ENCODE measurements at places on chromosomes 7 and 10. TPM values are rescaled to one million over a fixed set of nuclear protein-coding genes. Genes with fewer than 3 reads are reported as not detected.

Gene KDM7A
- 22.3 TPM for total RNA-seq

Gene MUC12
- total RNA-seq: 0.16 TPM

Gene ATE1
- total RNA-seq: 20.3 TPM

Gene SPOCK2
- total RNA-seq: 1.5 TPM

Gene SSMEM1
- not detected for total RNA-seq

Gene SAP25
- 0.32 TPM for total RNA-seq

Gene MTPN
- 199 TPM for total RNA-seq

Gene DYDC2
- total RNA-seq: not detected

Gene BEND7
- 0.56 TPM for total RNA-seq

Gene EFCAB10
- 0.20 TPM for total RNA-seq

Gene NAPEPLD
- total RNA-seq: 3.3 TPM

Gene CLRN3
- not detected for total RNA-seq

Gene GPR85
- total RNA-seq: 0.32 TPM

Gene TRIM50
- not detected for total RNA-seq

Gene GPR26
- not detected for total RNA-seq

Gene IGF2BP3
- 3.9 TPM for total RNA-seq

Gene GRID1
- total RNA-seq: 0.68 TPM

Gene LIPN
- 1.4 TPM for total RNA-seq

Gene NEURL1
- total RNA-seq: 0.16 TPM

Gene UPK3B
- total RNA-seq: 9.6 TPM

Gene PON1
- total RNA-seq: not detected

Gene KCND2
- total RNA-seq: not detected

Gene GSTO2
- 25.1 TPM for total RNA-seq

Gene MSANTD7
- total RNA-seq: 7.7 TPM

Gene ANKRD30A
- total RNA-seq: not detected

Gene CDC14C
- not detected for total RNA-seq

Gene MOSPD3
- total RNA-seq: 23.2 TPM

Gene SLC26A5
- not detected for total RNA-seq

Gene TMEM176B
- 4.2 TPM for total RNA-seq

Gene MEPCE
- 22.3 TPM for total RNA-seq

Gene GPR15LG
- total RNA-seq: 404 TPM

Gene WASHC2A
- total RNA-seq: 19.3 TPM

Gene FAM25C
- total RNA-seq: not detected

Gene LRRC61
- total RNA-seq: 9.6 TPM

Gene PHTF2
- total RNA-seq: 8.3 TPM

Gene PPIA
- total RNA-seq: 2,087 TPM

Gene ACSM6
- total RNA-seq: not detected

Gene BMI1
- 13.0 TPM for total RNA-seq

Gene TPK1
- total RNA-seq: 2.0 TPM

Gene SDK1
- 1.0 TPM for total RNA-seq

Gene VGF
- total RNA-seq: not detected

Gene SPDYE9
- total RNA-seq: not detected

Gene ITPRID1
- total RNA-seq: 0.28 TPM

Gene EBLN1
- not detected for total RNA-seq

Gene PTPN20
- 1.8 TPM for total RNA-seq

Gene SPDYE6
- not detected for total RNA-seq

Gene CRHR2
- not detected for total RNA-seq

Gene TEX36
- total RNA-seq: not detected

Gene TMEM26
- total RNA-seq: 0.24 TPM

Gene ARPC1B
- total RNA-seq: 53.0 TPM
